ENCODE measurements at places on chromosomes 2 and 18. TPM values are rescaled to one million over a fixed set of nuclear protein-coding genes. Genes with fewer than 3 reads are reported as not detected.

The B4GALT6 gene
- total RNA-seq, result 5.0 TPM

The VIL1 gene
- total RNA-seq, result 704 TPM

The NEU2 gene
- not detected for total RNA-seq

The PEX13 gene
- 34.6 TPM for total RNA-seq

The RAB6C gene
- not detected for total RNA-seq

The BOK gene
- total RNA-seq, result 14.5 TPM

The TMEM185B gene
- total RNA-seq, result 23.5 TPM

The C2orf81 gene
- total RNA-seq, result 2.3 TPM

The SLC9A4 gene
- not detected for total RNA-seq

The TNP1 gene
- total RNA-seq, result not detected

The CYTIP gene
- 21.7 TPM for total RNA-seq

The TFCP2L1 gene
- 41.0 TPM for total RNA-seq

The HOXD4 gene
- total RNA-seq, result 1.7 TPM

The CD207 gene
- total RNA-seq, result not detected

The FMNL2 gene
- 15.8 TPM for total RNA-seq

The ALK gene
- 1.3 TPM for total RNA-seq

The TNFAIP6 gene
- total RNA-seq, result not detected

The CREG2 gene
- not detected for total RNA-seq

Data from Peyer's patch (tissue), 4 donors.